ENCODE measurements at places on chromosomes 1 and 21.

DNA sequence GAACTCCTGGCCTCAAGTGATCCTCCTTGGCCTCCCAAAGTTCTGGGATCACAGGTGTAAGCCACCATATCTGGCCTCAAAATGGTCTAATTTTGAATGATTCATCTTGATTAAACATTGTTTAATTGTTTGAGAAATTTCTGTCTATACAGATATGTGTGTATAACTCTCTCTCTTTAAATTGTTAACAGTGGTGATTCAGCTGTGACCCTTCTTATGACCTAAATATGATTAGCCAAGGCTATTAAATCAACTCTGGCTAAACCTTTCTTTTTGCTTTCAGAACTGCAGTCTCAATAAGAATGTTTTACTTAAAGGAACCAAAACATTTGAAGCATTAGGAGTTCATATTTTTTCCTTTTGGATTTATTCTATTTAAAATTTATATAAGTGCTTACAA lies 19.2 kb upstream of the B3GALT5 start:
- no peaks in the 10 kb centered on the region for H3K36me3 ChIP-seq
- H3K27ac ChIP-seq, result no peak overlapping the region
- no peak for DNase-seq
- H3K4me3 ChIP-seq, result no peak overlapping the region

DNA sequence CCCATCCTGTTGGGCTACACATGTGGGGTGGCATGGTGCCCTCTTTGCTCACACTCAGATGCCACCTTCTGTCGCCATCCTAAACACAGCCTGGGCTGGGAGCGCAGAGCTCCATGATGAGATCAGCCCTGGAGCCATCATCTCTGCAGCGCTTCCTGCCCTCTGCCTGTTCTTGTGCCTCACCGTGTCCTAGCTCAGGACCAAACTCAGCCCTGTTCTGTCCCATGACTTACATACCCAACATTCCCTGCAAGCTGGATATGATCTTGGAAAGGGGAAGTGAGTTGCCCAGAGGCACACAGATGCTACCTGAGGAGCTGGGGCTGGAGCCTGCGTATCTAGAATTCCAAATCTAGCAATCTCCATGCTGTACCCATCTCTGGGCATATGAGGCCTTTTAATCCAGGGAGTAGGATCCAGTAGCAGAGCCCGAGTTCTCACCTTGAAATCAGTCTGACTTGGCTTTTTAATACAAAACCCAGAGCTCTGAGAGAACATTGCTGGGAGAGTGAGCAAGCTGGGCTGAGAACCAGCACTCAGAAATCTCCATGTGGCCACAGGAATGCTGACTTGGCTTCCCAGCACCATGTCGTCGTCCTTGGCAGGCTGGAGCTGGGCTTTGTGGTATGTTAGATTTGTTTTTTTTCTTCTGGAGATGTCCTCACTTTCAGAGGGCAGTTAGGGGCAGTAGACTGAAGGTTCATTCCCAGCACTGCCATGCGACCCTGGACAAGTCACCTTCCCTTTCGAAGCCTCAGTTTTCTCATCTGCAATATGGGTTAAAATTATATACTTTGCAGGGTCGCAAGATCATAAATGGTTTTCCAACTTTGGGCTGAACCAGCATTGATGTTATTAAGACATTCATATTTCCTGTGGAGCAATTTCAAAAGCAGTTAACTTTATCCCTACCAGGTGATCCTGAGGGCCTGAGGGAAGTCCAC lies 2.6 kb downstream of the ALPL start:
- H3K27me3 ChIP-seq, result no peaks in the 10 kb centered on the region
- peaks cover 5% of the 10 kb centered on the region for H3K4me1 ChIP-seq

- H3K27me3 ChIP-seq, result no peaks in the 10 kb centered on the region
- no peaks in the 10 kb centered on the region for H3K4me1 ChIP-seq
- no peak overlapping the region for H3K4me3 ChIP-seq
- no peak overlapping the region for H3K27ac ChIP-seq
- DNase-seq, result no peak
- H3K36me3 ChIP-seq, result no peaks in the 10 kb centered on the region
Measured at GRCh38 chr1:201899683-201900429, 11.2 kb downstream of the SHISA4 start.

GRCh38 chr21:38430401-38430984 lies 67.8 kb downstream of the ERG start:
- DNase-seq, result no peak
- no peak overlapping the region for H3K27ac ChIP-seq
- H3K27me3 ChIP-seq, result no peaks in the 10 kb centered on the region
- H3K4me3 ChIP-seq, result no peak overlapping the region
- H3K36me3 ChIP-seq, result no peaks in the 10 kb centered on the region

- H3K27me3 ChIP-seq, result no peaks in the 10 kb centered on the region
- peak overlapping the region; percentile 25 for H3K27ac ChIP-seq
- H3K36me3 ChIP-seq, result no peaks in the 10 kb centered on the region
- DNase-seq, result no peak
Measured at GRCh38 chr1:231036416-231036815, 3.6 kb downstream of the FAM89A start.

- H3K36me3 ChIP-seq, result no peaks in the 10 kb centered on the region
- H3K27ac ChIP-seq, result no peak overlapping the region
- H3K4me1 ChIP-seq, result peaks cover 9% of the 10 kb centered on the region
Measured at GRCh38 chr1:242467556-242468145, 56.8 kb downstream of the PLD5 start.

DNA sequence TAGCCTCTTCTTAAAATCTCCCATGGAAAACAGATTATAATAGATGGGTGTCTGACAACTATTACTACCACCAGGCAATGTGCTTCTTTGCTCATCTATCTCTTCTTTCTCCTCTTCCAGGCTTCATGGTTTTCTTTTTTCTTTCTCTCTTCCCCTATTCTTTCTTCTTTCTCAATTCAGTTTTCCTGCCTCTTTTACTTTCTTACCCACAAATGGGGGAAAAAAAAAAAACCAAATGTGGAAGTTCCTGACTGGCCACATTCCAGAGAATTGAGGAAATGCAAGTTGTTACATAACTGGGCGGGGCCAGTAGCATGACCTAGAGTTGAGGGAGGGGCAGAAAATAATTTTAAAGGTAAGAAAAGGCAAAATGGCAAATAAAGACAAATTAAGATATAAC lies 10.9 kb upstream of the SMG7 start:
- no peaks in the 10 kb centered on the region for H3K27me3 ChIP-seq
- peaks cover 26% of the 10 kb centered on the region for H3K4me1 ChIP-seq
- peak overlapping the region; percentile 86 for H3K27ac ChIP-seq

All from Caco-2 (cell line).